Stimulated activated CD4-positive, alpha-beta T cell treated with anti-CD3 and anti-CD28 coated beads, Interleukin-12 subunit alpha, Interleukin-12 subunit beta, amount 100 ng/mL, for 24 hours (primary cell): ENCODE measurements at places on chromosomes 2 and 18.
A peak's percentile ranks its signal among the peaks of the same experiment; 100 is the strongest.

- DNase-seq = no peak
Observed at GRCh38 chr2:152858594-152859265, 140.3 kb downstream of the ARL6IP6 start.

- no peak for DNase-seq
Observed at GRCh38 chr2:159290289-159290907, 3.9 kb upstream of the WDSUB1 start.

DNA sequence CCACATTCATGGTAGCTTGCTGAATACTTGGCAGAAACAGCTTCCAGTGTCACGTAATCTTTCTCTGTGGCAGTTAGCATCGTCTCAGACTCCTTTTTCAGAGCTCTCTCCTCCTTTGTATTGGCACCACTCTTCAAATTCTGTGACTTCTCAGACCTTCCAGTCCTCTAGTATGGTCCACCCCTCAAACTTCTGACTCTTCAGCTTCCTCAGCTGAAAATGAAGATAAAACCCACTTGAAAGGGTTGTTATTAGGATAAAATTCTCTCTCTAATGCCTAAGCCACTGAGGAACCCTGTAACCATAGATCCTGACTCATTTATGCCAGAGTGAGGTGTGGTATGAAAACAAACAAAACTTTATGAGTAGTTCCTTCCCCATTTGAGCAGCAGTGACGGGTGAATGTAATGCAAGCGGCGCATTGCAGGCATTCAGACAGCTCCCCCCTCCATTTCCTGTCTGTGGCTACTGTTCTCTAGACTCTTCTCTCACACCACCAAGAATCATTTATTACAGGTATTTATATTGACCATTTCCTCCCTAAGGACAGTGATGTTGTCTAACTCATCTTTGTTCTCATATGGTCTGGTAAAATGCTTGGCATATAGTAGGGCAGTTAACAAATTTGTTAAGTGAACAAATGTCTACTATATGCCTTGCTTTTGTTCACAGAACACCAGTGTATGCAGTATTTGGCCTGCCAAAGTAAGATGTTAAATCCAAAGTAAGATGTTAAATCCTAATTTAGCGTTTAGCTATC, 35.3 kb downstream of the GALNT1 start:
- DNase-seq = peak; percentile 46

DNA sequence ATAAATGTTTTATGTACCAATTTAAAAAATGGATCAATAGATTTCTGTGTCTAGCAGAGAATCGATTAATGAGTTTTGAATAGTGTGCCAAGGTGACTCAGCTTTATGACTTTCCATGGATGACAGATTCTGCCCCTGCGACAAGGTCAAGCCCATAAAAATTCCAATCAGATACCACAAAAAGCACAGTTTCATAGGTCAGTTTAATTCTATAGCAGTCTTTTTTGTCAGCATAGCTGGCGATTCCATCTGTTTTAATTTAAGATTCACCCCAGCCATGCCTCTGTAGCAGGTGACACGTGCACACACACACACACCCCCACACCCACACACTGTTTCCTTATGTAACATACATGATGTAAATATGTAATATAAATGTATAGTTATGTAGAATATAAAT, 28.9 kb downstream of the RAB31 start:
- DNase-seq = no peak

DNA sequence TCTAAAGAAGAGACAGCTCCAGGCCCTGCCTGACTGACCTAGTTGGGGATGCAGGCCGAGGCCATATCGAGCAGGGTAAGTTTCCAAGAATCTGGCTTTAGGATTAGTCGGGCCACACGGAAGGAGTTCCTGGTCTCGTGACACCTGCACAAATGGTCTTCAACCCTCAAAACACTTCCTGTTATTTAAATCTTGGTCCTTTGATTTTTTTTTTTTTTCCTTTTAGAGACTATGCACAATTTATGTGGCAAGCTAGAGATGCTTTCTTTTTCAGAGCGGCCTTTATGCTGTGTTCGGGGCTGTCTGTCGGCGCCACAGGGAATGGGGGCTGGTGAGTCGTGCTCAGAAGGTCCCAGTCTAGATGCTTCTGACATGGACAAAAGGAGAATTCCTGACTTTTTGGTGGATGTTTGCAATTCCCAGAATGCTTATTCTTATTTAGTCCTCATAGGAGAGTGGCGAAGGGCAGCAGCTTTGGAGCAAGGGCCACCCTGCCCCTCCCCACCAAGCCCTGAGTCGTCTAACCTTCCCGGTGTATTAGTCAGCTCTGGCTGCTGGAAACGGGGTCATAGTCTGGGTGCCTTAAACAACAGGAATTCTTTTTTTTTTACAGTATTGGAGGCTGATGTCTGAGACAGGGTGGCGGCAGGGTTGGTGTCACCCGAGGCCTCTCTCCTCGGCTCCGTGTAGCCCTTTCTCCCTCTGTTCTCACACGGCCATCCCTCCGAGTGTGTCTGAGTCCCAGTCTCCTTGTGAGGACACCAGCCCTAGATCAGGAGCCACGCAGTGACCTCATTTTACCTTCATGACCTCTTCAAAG, 27.4 kb downstream of the HPCAL1 start:
- DNase-seq = no peak
